CD4-positive, alpha-beta T cell (primary cell): ENCODE measurements at places on chromosomes 3 and 15. TPM values are rescaled to one million over a fixed set of nuclear protein-coding genes. Genes with fewer than 3 reads are reported as not detected.

Gene TMEM207
- not detected for total RNA-seq

Gene RBP2
- total RNA-seq = not detected

Gene LRRC15
- total RNA-seq = not detected

Gene PPP1R14D
- total RNA-seq = not detected

DNA sequence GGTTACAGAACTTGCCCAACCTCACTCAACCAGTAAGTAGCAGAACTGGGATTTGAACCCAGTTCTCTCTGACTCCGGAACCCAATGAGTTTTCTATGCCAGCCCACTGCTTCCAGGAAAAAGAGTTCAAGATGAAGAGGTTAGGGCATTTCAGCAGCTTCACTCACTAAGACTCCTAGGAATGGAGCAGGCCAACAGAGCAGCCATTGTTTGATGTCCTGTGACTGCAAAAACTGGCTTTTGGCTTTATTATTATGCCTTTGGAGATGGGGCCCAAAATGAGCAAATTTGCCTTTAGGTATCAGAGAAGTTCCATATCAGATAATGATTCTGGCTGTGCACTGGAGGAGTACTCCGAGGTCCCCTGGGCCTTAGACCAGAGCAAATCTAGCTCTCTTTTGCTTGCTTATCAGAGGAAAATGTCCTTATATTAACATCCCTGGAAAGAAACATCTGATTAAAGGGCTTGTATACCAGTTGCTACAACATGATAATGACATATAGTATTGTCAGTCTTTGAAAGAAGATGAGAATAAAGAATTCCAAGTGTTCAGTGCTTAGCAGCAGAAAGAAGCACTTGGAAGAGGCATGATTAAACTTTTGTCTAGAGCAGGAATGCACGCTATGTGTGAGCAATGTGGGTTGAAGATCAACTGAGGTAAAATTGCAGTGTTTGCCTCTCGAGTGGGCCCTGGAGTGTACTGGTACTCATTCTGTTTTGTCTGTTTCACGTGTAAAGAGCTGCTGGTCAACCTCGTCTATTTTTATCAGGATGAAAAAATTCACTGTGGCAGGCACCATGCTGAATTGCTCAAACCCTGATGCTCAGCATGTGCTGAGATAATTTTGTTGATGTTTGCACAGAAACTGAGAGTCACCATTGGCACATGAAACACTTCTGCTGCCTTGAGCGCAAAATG lies 21.8 kb upstream of the KLHL24 start:
- no peaks in the 10 kb centered on the region for H3K4me1 ChIP-seq
- H3K36me3 ChIP-seq = no peaks in the 10 kb centered on the region
- no peak overlapping the region for H3K4me3 ChIP-seq
- no peak overlapping the region for H3K27ac ChIP-seq
- no peak for DNase-seq

GRCh38 chr3:71258116-71258515 lies 325.4 kb downstream of the FOXP1 start:
- H3K27ac ChIP-seq = no peak overlapping the region
- H3K4me3 ChIP-seq = no peak overlapping the region
- peaks cover 14% of the 10 kb centered on the region for H3K4me1 ChIP-seq
- H3K27me3 ChIP-seq = no peaks in the 10 kb centered on the region
- no peaks in the 10 kb centered on the region for H3K36me3 ChIP-seq

DNA sequence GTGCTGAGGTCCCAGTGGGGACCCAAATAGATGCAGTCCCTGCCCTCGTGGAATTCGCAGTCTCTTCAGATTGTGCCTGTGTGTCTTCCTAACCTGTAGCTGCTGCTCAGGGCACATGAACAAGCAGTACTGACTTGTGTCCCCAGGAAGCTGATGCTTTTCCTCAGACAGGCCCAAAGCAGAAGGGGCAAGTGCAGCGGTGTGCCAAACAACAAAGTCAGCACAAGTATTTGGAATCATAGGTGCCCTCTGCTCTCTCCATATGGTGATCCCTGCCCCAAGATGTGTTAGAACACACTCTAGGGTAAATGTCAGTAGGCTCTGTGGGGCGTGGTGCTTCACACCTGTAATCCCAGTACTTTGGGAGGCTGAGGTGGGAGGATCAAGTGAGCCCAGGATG lies 21.9 kb downstream of the BHLHE40 start:
- H3K36me3 ChIP-seq = no peaks in the 10 kb centered on the region
- DNase-seq = no peak
- H3K27me3 ChIP-seq = no peaks in the 10 kb centered on the region
- H3K27ac ChIP-seq = no peak overlapping the region
- peaks cover 15% of the 10 kb centered on the region for H3K4me1 ChIP-seq

- H3K4me1 ChIP-seq = no peaks in the 10 kb centered on the region
- H3K27ac ChIP-seq = no peak overlapping the region
- H3K27me3 ChIP-seq = no peaks in the 10 kb centered on the region
- no peak for DNase-seq
- H3K36me3 ChIP-seq = no peaks in the 10 kb centered on the region
- no peak overlapping the region for H3K4me3 ChIP-seq
These were observed 498.7 kb downstream of the CNTN6 start for GRCh38 chr3:1591327-1592028.

Gene GOLGA6B
- total RNA-seq = 0.22 TPM

DNA sequence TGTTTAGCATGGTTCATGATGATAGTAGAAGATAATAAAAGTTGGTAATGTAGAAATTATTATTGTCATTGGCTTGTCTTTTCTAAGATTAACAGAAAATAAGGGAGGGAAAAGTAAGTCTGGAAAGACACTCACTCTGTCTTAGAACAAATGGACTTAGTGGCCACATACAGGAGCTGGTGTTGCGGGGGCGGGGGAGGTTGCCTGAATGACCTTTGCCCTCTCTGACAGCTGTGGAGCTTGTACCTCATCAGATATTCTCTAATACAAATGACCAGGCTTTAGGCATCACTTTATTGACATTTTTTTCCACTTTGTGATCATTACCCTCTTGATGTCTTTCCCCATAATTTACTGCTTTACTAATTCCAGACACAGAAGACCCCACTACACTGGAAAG lies 5.9 kb downstream of the TAGLN3 start:
- H3K4me1 ChIP-seq = peaks cover 17% of the 10 kb centered on the region
- no peaks in the 10 kb centered on the region for H3K27me3 ChIP-seq

DNA sequence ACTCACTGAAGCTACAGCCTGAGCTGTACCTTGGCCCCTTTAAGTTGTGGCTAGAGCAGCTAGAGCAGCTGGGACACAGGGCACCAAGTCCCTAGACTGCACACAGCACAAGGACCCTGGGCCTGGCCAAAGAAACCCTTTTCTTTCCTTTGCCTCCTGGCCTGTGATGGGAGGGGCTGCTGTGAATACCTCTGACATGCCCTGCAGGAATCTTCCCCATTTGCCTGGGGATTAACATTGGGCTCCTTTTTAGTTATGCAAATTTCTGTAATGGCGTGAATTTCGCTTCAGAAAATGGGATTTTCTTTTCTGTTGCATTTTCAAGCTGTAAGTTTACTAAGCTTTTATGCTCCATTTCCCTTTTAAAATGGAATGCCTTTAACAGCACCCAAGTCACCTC lies 611.2 kb upstream of the ARPP21 start:
- H3K27ac ChIP-seq = no peak overlapping the region
- no peaks in the 10 kb centered on the region for H3K36me3 ChIP-seq
- no peaks in the 10 kb centered on the region for H3K4me1 ChIP-seq
- H3K4me3 ChIP-seq = no peak overlapping the region
- H3K27me3 ChIP-seq = no peaks in the 10 kb centered on the region
- DNase-seq = no peak

Gene MGLL
- 0.28 TPM for total RNA-seq

- peaks cover 69% of the 10 kb centered on the region for H3K36me3 ChIP-seq
- H3K27me3 ChIP-seq = no peaks in the 10 kb centered on the region
- no peak for DNase-seq
- H3K4me1 ChIP-seq = no peaks in the 10 kb centered on the region
- no peak overlapping the region for H3K4me3 ChIP-seq
These were observed 51.7 kb downstream of the SLC6A6 start for GRCh38 chr3:14453876-14454638.

Gene UBE2E1
- 52.2 TPM for total RNA-seq

GRCh38 chr3:46213201-46213600 lies 5.1 kb upstream of the CCR1 start:
- H3K27ac ChIP-seq = no peak overlapping the region
- peak; percentile 59 for DNase-seq
- H3K27me3 ChIP-seq = no peaks in the 10 kb centered on the region
- no peaks in the 10 kb centered on the region for H3K36me3 ChIP-seq
- H3K4me1 ChIP-seq = peaks cover 40% of the 10 kb centered on the region

- peaks cover 6% of the 10 kb centered on the region for H3K4me1 ChIP-seq
- no peak overlapping the region for H3K4me3 ChIP-seq
- DNase-seq = no peak
- H3K36me3 ChIP-seq = no peaks in the 10 kb centered on the region
- no peak overlapping the region for H3K27ac ChIP-seq
These were observed 6.0 kb downstream of the B3GNT5 start for GRCh38 chr3:183259087-183259486.
